ENCODE measurements at places on chromosomes 3 and 15.

DNA sequence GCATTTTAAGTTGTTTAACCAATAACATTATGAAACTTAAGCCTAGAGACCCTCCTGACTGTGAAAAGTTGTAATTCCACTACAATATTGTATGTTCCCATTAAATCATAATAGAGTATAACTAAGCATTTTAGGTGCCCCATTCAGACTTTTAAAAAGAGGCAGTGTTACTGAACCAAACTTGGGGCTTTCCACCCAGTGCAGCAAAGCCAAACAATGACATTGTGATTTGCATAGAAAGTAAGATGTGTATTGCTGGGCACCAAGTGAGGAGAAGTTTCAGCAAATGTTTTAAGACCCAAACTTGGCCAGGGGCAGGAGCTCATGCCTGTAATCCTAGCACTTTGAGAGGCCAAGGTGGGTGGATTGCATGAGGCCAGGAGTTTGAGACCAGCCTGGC lies 706.2 kb downstream of the GRM7 start:
- DNase-seq = no peak

GRCh38 chr3:114460459-114460858 lies 166.6 kb downstream of the TIGIT start:
- DNase-seq = no peak

DNA sequence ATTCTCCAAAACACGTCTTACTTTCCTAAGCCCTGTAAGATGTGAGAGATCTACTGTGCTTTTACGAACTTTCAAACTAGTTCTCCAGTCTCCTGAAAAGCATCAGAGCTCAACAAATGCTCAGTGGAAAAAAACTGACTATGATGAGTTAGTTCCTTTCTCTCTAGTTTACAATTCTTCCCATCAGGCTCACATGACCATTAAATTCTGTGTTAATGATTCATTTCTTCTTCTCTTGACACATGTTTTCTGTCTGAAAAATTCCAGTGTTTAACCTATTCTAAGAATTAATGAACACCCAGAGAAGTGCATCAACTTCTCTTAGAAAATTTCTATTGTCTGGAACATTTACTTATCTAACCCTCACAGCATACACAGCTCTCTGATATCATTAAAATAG lies 844.3 kb downstream of the SI start:
- no peak for DNase-seq

- peak; percentile 29 for DNase-seq
Observed at GRCh38 chr3:9750556-9751411, 1.0 kb downstream of the OGG1 start.

DNA sequence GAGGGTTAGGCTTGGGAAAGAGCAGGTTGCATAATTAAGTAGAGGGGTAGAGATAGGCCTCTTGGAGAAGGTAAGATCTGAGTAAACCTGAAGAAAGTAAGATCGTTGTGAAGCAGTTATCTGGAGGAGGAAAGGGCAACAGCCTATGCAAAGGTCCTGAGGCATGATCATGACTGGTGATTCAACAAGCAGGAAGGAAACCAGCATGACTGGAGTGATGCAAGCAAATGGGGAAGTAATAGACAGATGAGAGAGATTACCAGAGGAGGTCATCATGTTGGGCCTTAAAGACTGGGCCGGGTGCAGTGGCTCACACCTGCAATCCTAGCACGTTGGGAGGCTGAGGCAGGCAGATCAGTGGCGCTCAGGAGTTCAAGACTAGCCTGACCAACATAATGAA lies 360.2 kb downstream of the EPHB1 start:
- DNase-seq = no peak
